ENCODE measurements at places on chromosomes 11 and 22.
A peak's percentile ranks its signal among the peaks of the same experiment; 100 is the strongest.

- DNase-seq: no peak
These were observed 61.3 kb upstream of the YPEL1 start for GRCh38 chr22:21796863-21797262.

- no peak for DNase-seq
These were observed 23.2 kb downstream of the TIMP3 start for GRCh38 chr22:32824531-32825312.

- no peak for DNase-seq
These were observed 10.9 kb downstream of the TST start for GRCh38 chr22:37008365-37008764.

DNA sequence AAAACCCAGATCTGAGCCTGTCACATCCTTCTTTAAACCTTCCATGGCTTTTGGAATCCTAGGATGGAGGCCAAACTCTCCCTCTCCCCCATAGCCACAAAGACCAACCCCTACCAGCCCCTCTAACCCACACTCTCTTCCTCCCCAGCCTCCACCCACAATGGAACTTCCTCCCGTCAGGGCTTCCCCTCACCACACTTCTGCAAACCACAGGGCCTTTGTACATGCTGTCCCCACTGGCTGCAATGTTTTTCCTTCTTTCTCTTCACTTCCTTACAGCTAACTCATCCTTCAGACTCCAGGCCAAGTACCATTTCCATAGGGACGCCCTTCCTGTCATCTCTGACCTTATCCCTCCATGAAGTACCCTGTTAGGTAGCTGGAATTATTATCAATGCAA lies 393.5 kb downstream of the MN1 start:
- no peak for DNase-seq

DNA sequence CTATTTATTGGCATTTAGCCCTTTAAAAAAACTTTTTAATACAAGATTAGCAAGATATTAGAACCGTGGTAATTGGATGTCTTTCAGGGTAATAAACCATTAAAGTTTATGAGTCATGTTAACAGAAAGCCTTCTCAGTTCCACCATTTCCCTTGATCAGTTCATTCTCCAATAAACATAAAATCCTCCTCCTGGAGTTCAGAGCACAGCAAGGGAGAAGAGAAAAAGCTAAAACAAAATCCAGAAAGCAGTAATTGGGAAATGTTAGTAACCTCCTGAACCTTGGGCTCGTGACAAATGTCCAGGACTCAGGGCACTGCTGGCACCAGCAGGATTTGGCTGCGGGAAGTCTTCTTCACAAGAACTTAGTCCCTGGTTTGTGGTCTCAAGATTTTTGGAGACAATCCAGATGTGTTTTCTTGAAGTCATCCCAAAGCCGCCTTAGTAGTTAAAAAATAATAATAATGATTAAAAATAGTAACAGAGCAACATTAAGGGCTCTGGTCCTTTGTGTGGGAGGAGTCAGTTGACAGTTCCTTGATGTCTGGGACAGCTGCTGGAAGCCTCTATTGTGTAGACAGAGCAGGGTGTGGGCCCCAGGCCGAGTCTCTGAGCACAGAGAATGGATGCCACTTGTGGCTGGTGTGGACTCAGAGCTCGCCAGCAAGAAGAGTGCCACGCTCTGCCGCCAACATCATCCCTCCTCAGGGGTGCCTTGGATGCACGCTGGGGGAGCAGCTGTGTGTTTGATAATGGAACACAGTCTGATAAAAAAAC lies 43.4 kb upstream of the PITPNB start:
- no peak for DNase-seq

GRCh38 chr22:17373855-17374254 lies 4.6 kb downstream of the CECR2 start:
- DNase-seq: no peak

DNA sequence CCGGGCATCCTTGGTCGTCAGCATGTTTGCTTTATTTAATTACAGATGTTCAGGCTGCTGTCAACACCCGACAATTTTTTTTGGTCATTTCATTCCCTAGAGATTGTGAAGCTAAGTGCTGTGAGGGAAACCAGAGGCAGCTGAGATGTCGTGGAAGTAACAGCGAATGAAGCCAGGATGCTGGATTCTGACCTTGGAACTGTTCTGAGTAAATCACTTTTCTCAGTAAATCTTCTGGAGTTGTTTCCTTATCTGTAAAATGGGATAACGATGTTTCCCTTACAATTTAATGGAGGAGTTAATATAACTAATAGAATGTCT lies 390 bp upstream of the CKAP5 start:
- DNase-seq: no peak

DNA sequence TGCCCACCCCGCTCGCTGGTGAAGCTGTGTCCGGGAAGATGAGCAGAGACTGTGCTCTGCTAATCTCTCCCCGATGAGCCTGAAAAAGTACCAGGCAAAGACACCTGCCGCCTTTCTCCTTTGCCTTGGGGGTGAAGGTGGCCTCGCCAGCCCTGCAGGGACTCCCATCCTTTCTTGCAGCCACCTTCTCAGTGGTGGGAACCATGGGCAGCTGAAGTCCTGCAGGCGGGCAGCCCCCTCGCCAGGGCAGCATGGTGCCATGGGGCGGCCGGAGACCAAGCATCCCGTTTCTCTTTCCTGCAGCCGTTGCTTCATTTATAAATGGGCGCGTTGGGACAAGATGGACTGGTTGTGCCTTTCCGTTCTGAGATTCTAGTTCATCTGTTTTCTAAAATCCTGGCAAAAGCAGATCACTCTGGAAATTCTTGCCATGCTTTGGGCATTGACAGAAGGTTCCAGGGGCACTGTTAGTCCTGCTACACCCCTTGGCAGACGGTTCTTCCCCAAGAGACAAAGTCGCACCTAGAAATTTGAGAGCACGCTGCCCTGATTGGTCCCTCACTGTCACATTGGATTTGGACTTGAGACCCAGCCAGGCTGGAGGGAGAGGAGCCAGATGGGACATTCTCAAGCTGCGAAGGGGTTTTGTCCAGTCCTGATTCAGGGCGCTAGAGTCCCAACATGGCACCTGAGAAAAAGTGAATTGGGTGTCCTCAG lies 7.5 kb downstream of the CTTN start:
- no peak for DNase-seq

DNA sequence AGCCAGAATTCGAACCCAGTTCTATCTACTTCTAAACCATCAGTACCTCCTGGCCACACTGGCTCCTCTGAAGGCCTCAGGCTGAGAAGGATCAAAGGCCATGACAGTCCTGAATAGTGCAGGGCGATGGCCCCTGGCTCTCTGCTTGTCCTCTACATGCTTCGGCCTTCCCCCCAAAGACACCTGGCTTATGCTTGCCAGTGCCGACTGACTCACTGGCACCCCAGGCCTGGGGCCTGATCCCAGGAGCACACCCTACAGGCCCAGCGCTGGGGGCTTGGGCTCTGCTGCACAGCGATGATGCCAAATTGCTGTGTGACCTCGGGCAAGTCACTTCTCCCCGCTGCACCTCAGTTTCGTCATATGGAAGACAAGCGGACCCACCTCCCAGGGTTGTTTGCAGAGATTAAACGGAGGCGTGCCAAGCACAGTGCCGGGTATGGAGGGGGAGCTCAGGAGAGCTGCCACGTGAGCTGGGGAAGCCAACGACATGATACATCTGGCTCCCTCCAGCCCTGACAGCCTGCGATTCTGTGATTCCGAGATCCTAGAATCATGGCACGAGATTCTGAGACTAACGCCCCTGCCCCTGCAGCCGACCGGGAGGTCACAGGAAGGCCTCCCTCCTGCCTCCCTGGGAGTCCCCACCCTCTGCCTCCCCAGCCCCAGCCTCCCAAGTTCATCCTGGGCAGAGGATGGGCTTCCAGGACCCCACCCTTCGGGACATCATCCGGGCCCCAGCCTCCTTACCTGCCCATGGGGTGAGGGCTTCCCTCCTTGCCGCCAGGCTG lies 1.0 kb downstream of the SSTR3 start:
- DNase-seq: no peak

DNA sequence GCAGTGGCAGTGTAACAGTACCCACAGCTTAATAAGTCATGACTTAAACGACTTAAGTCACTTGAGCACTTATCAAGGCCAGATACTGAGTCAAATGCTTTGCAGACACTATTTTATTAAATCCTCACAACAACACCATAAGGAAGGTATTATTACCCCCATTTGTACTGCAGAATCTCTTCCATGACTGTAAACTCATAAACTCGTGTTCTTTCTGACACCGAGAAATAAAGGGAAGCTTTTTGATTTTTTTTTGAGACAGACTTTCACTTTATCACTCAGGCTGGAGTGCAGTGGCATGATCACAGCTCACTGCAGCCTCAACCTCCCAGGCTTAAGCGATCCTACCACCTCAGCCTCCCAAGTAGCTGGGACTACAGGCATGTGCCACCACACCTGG lies 103.8 kb downstream of the ABTB2 start:
- DNase-seq: no peak

DNA sequence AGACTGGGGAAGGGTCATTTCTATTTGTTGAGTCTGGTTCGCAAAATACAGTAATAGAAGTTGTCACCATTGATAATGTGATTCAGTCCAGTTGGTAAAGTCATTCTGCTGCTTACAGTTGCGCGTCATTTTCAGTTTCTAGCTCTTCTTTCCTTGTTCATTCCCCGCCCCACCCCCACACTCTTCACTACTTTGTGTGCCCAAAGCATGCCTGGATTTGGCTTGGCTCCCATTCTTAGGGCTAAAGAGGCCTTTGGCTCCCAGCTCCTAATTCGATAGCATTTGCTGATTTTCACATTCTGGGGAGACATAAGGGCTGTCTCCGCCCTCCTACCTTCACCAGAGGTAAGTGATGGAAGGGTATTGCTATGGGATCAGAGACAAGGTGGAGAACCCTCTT lies 43.0 kb downstream of the CECR2 start:
- no peak for DNase-seq

DNA sequence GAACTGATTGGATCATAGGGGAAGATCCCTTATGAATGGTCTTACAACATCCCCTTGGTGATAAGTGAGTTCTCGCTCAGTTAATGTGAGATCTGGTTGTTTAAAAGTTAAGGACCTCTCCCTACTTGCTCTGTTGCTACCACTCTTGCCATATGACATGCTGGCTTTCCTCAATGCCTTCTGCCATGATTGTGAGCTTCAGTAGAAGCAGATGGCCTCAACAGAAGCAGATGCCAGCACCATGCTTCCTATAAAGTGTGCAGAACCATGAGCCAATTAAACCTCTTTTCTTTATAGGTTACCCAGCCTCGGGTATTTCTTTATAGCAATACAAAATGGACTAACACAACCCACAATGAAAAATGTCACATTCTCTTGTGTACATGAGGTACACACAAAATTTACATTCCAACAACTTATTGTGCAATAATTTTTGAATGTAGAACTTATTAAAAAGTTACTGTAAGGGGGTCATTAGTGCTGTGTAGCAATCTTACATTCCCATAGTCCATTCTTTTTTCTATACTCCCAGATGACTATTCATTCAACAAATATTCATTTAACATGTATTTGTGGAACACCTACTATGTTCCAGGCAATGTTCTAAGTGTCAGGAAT lies 10.3 kb downstream of the CYP2R1 start:
- DNase-seq: no peak

DNA sequence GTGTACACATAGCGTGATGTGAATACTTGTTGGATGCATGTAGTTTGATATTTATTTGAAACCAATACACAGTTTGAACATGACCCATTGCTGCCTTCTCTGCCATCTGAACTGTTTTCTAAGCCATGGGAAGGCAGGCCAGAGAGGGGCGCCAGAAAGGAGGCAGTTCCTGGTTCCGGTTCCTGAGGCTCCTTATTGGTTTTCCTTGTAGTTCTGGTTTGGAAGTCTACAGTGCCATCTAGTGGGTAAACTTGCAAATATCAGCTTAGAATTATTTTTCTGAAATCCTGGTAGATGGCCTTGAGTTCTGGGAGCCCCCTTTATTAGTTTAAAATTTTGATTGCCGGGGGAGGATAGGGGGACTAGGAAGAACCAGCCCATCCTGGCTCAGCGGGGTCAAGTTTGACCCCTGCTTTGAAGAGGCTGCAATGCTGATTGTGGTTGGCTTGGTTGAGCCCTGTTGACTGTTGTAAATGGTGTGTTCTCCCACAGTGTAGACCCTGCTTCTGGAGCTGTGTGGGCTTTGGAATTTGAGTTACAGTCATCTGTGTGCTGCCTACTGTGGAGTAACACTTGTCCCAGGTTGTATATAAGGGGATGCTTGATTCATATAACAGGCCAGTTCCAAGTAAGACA lies 48.4 kb downstream of the GRAMD1B start:
- DNase-seq: peak; percentile 9

GRCh38 chr11:115459563-115459962 lies 44.7 kb downstream of the CADM1 start:
- DNase-seq: no peak

DNA sequence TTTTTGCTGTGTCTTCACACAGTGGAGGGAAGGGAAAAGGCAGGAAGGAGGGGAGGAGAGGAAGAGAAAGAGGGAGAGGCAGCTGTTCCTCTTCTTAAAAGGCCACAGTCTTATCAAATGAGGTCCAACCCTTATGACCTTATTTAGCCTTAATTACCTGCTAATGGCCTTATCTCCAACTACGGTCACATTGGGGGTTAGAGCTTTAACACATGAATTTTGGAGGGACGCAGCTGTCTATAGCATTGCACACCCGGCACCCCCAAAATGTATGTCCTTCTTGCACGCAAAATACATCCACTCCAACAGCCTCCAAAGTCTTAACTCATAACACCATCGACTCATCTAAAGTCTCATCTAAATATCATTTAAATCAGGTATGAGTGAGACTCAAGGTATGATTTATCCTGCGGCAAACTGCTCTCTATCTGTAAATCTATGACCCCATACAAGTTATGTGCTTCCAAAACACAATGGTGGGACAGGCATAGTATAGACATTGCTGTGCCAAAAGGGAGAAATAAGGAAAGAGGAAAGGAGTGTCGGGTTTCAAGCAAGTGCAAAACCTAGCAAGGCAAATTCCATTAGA lies 45.0 kb upstream of the ASPHD2 start:
- no peak for DNase-seq

DNA sequence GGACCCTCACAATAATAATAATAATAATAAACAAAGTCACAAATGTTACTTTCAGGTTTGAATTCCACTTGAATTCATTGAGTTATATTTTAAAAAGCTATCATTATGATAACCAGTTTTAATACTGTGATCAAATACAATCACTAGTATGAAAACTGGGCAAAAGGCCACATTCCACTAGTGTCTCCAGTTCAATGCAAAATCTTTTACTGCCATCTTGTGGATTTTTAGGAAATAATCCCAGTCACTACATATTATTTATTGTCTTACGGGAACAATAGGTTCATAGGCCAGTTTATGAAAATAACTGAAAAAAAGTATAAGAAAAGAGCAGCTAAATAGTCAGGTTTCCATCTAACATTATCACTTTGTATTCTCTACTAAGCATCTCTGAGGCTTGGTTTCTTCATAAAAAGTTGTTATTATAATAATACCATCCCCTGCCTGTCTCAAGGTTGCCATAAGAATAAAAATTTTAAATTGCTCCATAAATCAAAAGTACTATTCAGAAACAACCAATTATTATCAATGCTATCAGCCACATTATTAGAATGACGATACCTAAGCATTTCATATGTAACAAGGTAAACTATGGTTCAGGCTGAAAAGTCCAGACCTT lies 533.9 kb upstream of the CCDC90B start:
- DNase-seq: no peak
